Effector memory CD8-positive, alpha-beta T cell (primary cell): ENCODE measurements at places on chromosomes 4 and X.

GRCh38 chrX:8319359-8319758 is 145.3 kb upstream of the VCX3B start:
- DNase-seq: no peak

DNA sequence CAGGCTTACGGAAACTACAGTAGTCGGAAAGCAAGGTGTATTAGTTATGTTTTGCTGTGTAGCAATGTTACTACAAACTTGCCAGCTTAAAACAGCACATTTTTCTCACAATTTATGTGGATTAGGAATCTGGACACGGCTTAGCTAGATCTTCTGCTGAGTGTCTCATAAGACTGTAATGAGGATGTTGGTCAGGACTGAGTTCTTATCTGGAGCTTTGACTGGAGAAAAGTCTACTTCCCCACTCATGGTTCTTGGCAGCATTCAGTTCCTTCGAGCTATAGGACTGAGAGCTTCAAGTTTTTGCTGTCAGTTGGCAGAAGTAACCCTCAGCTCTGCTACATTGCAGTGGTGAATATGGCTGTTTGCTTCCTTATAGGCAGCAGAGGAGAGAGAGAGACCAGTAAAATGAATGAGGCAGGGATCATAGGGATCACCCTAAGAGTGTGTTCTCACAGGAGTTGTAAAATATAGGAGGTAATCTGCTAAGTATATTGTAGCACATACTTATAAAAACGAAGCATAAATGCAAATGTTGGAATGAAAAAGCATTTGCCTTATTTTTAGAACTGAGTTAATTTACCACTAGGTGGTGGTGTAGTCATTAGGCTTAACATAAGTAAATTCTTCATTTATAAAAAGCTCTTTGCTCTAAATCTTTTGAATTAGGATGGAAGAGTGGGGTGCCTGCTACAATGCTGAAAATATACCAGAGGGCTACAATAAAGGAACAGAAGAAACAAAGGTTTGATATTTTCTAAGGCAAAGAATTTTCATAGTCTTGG is 38.6 kb downstream of the ALG13 start:
- no peak for DNase-seq

DNA sequence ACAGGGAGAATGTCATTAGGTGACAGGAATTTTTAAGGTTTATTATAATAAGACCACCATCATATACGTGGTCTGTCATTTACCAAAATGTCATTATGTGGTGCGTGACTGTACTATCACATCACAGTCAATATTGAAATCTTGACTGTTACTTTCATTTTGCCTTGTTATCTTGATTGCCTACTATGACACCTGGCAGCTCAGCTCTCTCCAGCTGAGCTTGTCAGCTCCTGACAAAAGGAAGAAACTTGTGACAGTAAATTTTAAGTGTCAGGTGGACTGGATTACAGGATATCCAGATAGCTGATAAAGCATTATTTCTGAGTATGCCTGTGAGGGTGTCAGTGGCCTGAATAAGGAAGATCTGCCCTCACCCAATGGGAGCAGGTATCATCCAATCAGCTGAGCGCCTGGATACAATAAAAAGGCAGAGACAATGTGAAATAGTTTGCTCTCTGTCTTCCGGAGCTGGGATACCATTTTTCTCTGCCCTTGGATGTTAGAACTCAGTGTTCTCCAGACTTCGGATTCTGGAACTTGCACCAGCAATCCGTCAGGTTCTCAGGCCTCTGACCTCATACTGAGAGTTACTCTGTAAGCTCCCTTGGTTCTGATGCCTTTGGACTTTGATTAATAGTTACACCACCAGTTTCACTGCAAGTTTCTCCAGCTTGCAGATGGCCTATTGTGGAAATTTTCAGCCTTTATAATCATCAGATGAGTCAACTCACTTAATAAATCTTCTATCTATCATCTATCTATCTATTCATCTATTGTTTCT is 1454.7 kb upstream of the IGFBP7 start:
- no peak for DNase-seq

DNA sequence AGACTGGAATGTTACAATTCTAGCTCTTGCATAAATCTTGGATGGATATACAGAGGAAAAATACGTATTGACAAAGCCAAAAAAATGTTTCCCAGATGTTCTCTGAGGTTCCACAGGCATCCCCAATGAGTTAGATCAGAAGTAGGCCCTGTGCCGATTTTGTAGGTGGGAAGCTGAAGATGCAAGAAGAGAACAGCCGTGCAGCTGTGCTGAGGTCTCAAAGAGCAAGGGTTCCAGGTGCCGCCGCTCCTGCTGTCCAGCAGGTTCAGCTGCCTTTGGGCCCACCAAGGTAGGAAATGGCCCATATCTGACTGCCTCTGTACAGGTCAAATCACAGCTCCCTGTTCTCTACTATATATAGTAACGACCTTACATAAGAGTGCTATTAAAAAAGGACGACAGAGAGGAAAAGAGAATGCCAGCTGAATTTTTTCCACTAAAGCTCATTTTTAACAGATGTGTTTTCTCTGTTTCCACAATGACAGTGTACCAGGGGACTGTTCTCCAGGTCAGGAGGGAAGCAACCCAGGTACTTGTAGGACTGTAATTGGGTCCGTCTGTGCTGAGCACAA is 155.6 kb downstream of the CBR4 start:
- DNase-seq: no peak

GRCh38 chr4:159341522-159341921 is 238.6 kb downstream of the RAPGEF2 start:
- no peak for DNase-seq

DNA sequence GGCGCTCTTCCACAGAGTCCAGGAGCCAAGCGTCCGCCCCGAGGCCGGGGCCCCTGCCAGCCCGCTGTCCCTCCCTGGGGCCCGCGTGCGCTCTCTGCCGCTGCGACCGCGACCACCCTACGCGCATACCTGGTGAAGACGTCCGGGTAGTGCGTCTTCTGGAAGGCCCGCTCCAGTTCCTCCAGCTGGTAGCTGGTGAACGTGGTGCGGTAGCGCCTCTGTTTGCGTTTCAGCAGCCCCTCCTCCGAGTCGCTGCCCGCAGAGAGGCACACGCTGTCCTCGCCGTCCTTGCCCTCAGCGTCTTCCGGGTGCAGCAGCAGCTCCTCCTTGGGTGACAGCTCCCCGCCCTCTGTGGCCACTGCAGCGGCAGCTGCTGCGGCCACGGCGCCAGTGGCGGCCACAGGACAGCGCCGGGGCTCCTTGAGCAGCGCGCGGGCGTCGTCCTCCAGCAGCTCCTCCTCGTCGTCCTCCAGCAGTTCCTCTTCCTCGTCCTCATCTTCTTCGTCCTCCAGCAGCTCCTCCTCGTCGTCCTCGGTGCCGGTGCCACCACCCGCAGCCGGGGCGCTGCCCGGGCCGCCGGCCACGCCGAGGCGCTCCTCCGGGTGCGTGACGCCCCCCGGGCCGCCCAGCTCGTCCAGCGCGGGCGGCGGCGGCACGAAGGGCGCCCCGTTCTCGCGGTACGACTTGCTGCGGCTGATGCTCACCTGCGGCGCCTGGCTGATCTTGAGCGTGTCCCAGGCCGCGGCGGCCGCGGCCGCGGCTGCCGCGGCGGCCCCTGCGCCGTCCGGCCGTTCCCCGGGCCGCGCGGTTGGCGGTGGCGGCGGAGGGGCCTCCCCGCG is 2.8 kb downstream of the ARX start:
- DNase-seq: no peak

DNA sequence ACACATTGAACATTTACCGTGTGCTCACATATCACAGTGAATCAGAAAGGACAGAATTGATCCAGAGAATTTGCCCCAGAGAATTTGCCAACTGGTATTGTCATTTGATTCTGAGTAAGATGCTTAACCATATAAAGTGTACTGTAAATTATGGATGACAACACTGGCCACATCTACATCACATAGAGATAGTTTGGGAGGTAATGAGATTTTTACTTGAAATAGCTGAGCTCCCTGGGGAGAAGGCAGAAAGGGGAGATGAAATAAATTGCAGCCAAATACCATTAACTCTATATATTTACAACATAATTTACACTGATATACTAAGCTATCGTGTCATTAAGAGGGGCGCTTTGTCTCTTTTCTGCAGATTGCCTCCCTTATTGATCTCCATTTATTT is 564.0 kb downstream of the KCNIP4 start:
- DNase-seq: no peak

GRCh38 chrX:136468391-136469103 is 19.2 kb upstream of the BRS3 start:
- DNase-seq: no peak

DNA sequence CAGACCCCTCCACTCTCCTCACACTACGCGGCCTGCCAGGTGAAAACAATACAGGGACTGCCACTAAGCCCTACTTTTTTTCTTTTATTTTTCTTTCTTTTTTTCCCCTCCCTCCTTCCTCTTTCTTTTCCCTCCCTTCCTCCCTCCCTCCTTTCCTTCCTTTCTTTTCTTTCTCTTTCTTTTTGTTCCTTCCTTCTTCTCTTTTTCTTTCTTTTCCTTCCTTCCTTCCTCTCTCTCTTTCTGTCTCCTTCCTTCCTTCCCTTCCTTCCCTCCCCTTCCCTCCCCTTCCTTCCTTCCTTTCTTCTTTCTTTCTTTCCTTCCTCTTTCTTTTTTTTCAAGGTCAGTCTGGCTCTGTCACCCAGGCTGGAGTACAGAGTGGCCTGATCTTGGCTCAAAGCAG is 41.9 kb downstream of the RWDD4 start:
- no peak for DNase-seq

- no peak for DNase-seq
Observed at GRCh38 chr4:142824368-142824767, 21.7 kb downstream of the INPP4B start.

DNA sequence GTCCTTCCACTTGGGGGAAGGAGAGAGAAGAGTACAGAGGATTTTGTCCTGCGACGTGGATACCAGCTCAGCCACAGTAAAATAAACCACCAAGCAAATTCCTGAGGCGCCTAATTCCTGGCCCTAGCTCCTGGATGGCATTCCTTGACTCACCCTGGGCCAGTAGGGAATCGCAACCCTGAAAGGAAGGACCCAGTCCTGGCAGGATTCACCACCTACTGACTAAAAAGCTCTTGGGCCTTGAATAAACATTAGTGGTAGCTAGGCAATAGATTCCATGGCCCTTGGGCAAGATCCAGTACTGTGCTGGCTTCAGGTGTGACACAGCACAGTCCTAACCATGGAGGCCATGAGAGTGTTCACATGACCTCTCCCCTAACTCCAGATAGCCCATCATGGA is 45.6 kb downstream of the GABRA3 start:
- no peak for DNase-seq

DNA sequence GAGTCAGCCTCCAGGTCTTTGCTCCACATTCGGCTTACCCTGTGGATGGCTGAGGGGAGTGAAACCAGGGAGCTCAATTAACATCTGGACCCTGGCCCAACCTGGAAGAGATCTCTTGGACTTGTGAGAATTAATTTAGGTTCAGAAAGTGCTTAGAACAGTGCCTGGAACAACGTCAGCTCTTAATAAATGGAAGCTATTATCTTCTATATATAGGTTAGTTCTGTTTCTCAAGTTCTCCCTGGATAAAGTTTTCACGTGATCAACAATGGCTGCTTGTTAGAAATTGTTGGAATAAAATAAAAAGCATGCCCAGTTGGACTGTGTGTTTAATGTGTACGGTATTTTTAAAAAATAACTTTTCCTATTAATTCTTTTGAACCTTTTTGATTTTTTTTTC is 80.8 kb downstream of the TRIML1 start:
- no peak for DNase-seq

- DNase-seq: no peak
Observed at GRCh38 chr4:87179751-87180150, 40.7 kb downstream of the KLHL8 start.

DNA sequence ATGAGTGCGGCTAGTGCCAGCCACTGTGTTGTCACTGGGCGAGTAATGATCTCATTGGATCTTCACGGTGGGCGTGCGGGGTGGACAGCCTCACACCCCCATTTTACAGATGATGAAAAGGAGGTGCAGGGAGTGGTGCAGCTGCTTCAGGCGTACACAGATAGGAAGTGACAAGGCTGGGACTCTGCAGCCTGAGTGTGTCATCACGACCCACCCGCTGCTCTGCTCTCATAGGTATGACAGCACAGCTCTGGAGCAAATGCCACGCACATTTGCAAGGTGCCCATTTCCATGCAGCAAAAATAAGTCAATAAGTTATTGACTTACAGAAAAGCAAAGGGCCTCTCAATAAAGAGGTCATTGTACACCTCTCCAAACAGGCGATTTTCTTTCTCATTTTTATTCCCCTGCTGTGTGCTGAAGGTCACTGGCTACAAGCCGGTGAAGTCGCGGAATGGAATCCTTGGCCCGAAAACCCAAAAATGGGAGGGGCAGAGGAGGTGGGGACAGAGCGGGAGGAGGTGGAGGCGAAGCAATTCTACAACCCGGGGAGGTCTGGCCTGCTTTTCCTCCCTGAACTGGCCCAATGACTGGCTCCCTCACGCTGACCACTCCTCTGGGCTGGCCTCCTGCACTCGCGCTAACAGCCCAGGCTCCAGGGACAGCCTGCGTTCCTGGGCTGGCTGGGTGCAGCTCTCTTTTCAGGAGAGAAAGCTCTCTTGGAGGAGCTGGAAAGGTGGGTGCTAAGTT is at the start of gene SOD3:
Gene SOD3 (plus strand): TSS at position 658 of the 750 bp plus-strand sequence. CDS start 3,949 bp downstream, outside the sequence.
- no peak for DNase-seq

DNA sequence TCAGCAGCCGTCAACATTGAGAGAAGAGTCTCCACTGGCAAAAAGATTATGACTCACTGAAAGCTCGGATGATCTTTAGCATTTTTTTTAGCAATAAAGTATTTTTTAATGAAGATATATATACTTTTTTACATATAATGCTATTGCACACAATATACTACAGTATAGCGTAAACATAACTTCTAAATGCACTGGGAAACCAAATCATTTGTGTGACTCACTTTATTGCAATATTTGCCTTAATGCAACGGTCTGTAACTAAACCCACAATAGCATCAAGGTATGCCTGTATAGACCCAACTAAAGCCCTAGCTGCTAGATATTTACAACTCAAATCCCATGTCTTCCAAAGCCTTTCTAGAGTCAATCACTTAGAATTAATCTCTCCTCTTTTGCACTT is 52.3 kb upstream of the EDNRA start:
- no peak for DNase-seq

- no peak for DNase-seq
Observed at GRCh38 chr4:40998675-40999358, 215.5 kb downstream of the APBB2 start.

- DNase-seq: no peak
Observed at GRCh38 chrX:86806786-86807185, 658.5 kb downstream of the DACH2 start.

- no peak for DNase-seq
Observed at GRCh38 chrX:13778916-13779315, 38.0 kb downstream of the GPM6B start.

GRCh38 chr4:174521800-174522182 is 497 bp downstream of the HPGD start:
- DNase-seq: no peak
